Neural progenitor cell (in vitro differentiated cells): ENCODE measurements at places on chromosomes 4 and X. TPM values are rescaled to one million over a fixed set of nuclear protein-coding genes. Genes with fewer than 3 reads are reported as not detected.
A peak's percentile ranks its signal among the peaks of the same experiment; 100 is the strongest.

Gene RBMXL3
- total RNA-seq: not detected in 2 replicates

Gene SGCB
- 33.8 and 51.8 TPM in 2 replicates for total RNA-seq

Gene IRAK1
- 6.8 and 13.6 TPM in 2 replicates for total RNA-seq

- no peaks in the 10 kb centered on the region for H3K27me3 ChIP-seq
- DNase-seq: no peak
- H3K36me3 ChIP-seq: no peaks in the 10 kb centered on the region
- H3K27ac ChIP-seq: no peak overlapping the region
Observed at GRCh38 chr4:123017636-123018395, 95.4 kb upstream of the NUDT6 start.

- H3K27me3 ChIP-seq: no peaks in the 10 kb centered on the region
- no peak overlapping the region for H3K4me3 ChIP-seq
- peaks cover 8% of the 10 kb centered on the region for H3K4me1 ChIP-seq
- H3K36me3 ChIP-seq: no peaks in the 10 kb centered on the region
- H3K27ac ChIP-seq: no peak overlapping the region
Observed at GRCh38 chrX:129736491-129736890, 2.3 kb upstream of the XPNPEP2 start.

DNA sequence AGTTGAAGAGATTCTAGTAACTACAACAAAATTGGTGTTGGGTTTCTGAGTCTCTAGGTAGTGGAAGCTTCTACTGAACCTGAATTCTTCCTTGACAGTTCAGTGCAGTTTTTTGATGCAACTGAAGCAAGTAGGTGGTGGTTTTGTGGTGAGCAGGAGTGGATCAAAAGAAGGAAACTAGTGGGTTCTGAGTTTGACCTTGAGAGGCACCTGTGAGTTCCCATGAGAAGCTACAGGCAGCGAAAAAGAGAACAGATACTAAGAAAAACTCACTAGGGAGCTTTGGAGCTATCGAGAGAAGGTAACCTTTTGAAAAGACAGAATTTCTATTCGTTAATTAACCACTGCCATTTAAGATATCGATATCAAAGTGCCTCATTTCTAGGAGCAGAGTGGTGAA is 145.2 kb downstream of the PDHA2 start:
- H3K4me3 ChIP-seq: no peak overlapping the region
- no peak overlapping the region for H3K27ac ChIP-seq
- no peaks in the 10 kb centered on the region for H3K4me1 ChIP-seq
- H3K27me3 ChIP-seq: no peaks in the 10 kb centered on the region
- H3K36me3 ChIP-seq: no peaks in the 10 kb centered on the region

DNA sequence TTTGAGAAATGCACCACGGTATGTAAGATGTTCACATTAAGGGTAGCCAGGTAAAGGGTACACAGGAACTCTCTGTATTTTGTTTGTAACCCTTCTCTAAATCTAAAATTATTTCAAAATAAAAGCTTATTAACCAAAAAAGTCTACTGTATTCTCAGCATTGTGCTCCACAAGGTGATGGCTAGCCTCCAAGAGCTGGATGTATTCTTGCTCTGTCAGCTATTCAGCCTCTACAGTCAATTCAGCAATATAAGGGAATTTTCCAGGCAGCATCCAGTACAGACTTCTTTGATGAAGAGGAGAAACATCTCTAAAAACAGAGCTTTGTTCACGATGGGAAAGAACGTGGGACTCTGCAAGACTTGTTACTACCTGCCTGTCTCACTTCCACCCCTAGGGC is 63.5 kb upstream of the MAOA start:
- no peaks in the 10 kb centered on the region for H3K4me1 ChIP-seq
- no peaks in the 10 kb centered on the region for H3K27me3 ChIP-seq
- DNase-seq: no peak
- no peak overlapping the region for H3K27ac ChIP-seq
- no peaks in the 10 kb centered on the region for H3K36me3 ChIP-seq
- H3K4me3 ChIP-seq: no peak overlapping the region

DNA sequence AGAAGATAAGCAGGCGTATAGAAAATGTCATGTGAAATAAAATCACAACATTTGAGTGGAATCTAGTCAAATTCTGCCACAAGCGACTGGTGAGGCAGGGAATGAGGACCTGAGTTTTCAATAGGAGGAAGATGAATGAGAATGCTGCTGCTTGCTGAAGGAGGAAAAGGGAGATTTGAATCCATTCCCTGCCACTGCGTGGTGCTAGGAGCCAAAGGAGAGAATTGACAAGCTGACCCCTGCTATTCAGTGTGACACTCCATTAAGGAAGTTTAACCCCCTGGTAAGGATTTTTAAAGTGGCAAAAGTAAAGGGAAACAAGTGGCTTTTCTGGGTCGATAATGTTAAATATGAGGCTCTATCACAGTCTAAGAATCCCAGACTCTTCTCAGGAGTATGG is 314.0 kb downstream of the NAF1 start:
- H3K4me1 ChIP-seq: no peaks in the 10 kb centered on the region
- H3K4me3 ChIP-seq: no peak overlapping the region
- no peak overlapping the region for H3K27ac ChIP-seq
- peak; percentile 6 for DNase-seq
- no peaks in the 10 kb centered on the region for H3K27me3 ChIP-seq
- H3K36me3 ChIP-seq: no peaks in the 10 kb centered on the region

- no peak for DNase-seq
- no peaks in the 10 kb centered on the region for H3K27me3 ChIP-seq
- H3K4me1 ChIP-seq: peaks cover 6% of the 10 kb centered on the region
Observed at GRCh38 chrX:71919431-71919830, 8.8 kb downstream of the NHSL2 start.
